ENCODE measurements at places on chromosomes 12 and 14.
A peak's percentile ranks its signal among the peaks of the same experiment; 100 is the strongest.

DNA sequence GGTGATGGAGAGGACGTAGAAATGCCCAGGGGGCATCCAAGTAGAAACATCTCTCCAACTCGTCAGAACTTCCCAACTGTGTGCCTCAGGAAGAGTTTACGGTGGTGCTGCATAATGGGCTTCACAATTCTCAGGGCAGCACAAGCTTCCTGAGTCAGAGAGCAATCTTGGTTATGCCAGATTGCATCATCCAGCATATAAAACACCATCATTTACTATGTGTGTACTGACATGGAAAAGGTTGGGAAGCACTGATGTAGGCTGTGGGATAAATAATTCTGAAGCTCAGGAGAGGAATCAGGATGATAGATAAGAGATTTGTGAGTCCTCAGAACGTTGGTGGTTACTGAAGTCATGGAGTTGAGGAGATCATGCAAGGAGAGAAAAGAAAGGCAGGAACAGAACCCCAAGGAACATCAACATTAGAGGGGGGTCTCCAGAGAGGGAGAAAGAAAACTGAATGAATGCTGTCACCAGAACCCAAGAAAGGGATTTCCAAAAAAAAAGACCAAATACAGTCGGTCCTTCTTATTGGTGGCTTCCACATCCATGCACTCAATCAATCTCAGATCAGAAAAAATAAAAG lies 4.7 kb upstream of the NCKAP5L start:
- no peak for DNase-seq

- DNase-seq: no peak
Measured at GRCh38 chr14:94074534-94074933, 6.5 kb downstream of the DDX24 start.

GRCh38 chr12:53211476-53212381 lies 4.7 kb upstream of the ITGB7 start:
- DNase-seq: no peak

DNA sequence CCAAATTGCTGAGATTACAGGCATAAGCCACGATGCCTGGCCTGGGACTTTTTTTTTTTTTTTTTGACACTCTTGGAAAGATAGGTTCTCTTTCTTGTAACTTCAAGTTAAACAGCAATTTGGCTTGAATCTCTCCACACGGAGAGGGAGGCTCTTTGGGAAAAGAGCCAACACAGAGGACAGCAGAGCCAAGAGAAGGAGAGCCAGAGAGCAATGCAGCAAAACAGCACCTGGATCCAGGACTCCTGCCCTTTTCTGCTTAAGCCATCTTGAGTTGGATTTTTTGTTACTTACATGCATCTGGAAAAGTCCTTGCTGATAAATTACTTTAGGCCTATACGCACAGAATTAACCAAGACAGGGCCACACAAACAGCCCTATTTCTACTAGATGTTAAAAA lies 176.8 kb downstream of the APAF1 start:
- DNase-seq: peak; percentile 6

DNA sequence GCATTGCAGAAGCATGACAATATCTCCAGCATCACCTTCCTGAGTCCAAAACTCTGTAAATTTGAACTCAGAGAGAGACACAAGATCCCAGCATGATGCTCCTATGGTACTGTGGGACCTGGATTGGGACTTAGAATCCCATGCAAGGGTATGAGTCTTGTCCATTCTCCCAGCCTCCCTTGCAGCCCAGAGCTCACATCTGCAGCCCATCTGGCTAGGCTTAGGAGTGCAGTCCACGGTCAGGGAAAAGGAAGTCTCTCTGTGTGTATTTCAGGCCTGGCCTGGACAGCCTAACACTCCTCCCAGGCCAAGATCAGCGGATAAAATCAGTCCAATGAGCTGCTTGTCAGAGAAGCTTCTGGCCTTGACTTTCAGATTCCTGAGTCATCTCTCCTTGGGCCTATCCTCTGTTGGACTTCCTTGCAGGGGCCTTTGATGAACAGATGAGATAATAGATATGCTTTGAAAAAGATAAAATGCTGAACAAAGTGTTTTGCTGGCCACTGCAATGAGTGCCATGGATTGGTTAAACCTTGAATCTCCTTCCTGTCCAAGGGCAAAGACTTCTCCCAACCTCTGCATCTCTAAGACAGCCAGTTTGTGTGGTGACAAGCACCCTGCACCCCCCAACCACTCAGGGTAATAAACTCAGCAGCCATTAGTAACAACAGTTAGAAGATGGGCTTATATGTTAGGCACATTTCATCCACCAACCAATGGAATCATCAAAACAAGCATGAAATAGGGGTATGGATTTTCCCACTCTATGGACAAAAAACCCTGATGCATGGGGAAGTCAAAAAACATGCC lies 412.8 kb upstream of the TBX3 start:
- no peak for DNase-seq

DNA sequence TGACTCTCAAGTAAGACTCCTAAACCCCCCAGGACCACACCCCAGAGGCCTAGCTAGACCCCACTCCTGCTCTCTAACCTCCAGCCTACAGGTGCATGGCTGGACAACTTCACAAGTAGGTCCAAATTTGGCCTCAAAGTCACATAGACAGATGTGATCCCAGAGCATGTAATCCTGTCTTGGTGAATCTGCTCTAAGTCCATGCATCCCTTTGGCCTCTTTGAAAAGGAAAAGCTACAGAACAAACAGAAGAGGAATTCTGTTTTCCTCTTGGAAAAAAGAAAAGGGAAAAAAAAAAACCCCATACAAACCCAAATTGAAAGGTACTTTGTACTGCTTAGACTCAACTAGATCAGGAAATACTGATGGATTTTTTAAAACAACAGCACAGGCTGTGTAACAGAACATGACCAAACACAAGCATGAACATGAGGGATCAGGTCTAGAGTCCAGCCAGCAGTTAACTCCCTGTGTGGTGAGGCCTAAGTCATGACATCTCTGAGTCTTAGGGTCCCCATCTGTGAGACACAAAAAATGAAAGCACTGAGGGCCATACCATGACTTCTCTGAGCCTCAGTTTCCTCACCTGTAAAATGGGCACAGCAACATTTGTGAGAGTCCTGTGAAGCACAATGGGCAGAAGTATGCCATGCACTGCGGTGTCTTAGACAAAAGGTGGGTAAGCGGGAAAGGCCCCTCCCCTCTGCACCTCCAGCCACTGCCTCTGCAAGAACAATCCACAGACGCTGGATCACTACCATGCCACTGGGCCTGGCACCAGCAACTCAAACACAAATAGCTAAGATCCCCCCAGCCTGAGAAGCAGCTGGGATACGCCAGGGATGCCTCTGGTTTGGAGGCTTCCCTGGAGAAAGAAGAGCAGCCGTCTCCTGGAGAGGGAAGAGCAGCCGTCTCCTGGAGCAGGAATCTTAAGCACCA lies 9.9 kb downstream of the PITPNM2 start:
- no peak for DNase-seq

GRCh38 chr14:93970585-93970964 lies 5.8 kb downstream of the ASB2 start:
- no peak for DNase-seq

GRCh38 chr12:2099595-2099994 lies 46.8 kb downstream of the CACNA1C start:
- DNase-seq: no peak

- DNase-seq: no peak
Measured at GRCh38 chr14:106044515-106044914, 518.1 kb downstream of the TMEM121 start.

- no peak for DNase-seq
Measured at GRCh38 chr14:68713782-68714181, 79.1 kb downstream of the ZFP36L1 start.

DNA sequence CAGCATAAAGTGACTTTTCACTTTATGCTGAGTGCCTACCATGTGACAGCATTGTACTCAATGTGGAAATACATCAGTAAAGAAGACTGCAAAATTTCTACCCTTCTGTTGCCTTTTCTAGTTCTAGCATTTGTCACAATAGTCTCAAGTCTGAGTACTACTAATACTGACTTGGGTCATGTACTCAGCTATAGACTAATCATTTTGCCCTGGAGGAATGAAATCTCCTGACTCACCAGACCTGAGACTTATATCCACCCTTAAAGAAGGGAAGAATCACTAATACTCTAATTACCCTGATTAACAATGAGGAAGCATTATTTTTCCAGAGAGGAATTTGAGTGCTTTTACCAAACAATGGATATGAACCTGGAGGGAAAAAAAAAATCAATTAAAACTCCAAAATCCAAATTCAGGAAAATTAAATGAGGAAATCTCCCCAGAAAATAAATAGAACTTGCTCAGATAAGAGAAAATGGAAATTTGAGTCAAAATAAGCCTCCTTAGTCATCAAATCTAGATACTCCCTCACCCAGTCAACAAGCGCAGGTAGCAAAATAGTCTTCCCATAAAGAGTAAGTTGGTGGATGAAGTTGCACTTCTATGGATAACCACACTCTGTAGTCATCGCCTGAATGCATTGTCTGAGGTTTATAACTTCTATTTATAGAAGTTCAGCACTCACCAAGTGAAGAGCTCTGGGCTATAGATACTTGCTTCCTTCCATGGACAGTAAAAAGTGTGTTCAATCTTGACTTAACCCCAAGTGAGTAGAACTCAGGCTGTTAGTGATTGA lies 386.6 kb downstream of the SYT1 start:
- DNase-seq: no peak

GRCh38 chr14:48384821-48385220 lies 709.4 kb upstream of the MDGA2 start:
- no peak for DNase-seq

- DNase-seq: no peak
Measured at GRCh38 chr12:89160716-89161123, 191.6 kb downstream of the DUSP6 start.

DNA sequence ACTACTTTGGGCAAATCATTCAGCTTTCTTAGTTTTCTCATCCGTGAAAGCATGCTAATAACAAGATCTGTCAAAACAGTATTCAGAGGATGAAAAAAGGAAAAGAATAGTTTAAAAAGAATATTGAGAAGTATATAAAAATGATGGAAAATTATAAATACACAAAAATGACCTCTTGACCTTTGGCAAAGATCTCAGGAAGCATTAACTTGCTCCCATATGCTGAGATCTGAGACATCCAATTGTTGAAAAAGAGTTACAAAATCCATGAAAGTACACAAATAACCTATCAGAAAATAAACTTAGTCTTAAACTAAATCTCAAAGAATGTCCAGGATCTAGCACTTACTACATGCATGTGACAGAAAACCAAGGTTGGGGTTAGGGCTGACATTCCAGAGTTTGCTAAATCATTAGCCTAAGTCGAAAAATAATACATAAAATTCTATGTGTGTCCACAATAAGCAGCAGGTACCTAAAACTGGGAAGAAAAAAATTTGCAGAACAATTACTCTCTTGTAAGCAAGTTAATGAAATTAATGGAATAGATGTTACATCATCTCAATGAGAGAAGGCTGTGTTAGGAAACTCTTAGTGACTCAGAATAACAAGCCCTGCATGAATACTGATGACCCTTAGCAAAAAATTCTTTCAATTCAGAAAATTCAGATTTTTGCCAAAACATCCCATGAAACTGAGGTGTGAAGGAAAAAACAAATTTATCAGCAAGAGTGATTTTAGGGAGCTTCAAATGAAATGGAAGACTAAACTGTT lies 3.4 kb downstream of the PAH start:
- no peak for DNase-seq

- DNase-seq: no peak
Measured at GRCh38 chr14:50344116-50344775, 32.1 kb downstream of the DMAC2L start.

- DNase-seq: no peak
Measured at GRCh38 chr12:96571101-96571862, 81.9 kb downstream of the CFAP54 start.

DNA sequence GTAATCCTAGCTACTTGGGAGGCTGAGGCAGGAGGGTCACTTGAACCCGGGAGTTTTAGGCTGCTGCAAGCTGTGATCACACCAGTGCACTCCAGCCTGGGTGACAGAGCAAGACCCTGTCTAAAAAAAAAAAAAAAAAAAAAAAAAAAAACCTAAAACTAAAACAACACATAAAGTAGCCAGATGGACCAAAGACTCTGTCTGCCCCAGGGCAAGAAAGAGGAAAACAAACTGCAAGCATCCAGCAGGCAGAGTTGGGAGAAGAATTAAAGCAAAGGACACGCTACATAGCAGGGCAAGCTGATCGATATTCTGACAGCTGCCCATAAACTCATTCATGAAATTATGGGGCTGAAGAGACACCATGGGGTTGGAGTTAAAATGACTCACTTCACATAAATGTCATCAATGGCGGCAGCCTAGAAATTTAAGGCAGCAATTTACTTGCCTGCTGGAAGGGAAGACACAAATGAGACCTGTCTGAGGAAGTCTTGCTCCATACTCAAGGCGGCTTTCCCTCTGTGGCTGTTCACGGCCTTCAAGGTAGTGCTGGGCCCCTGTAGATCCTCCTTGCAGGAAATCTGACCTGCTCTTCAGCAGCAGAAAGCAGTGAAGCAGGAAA lies 259.1 kb upstream of the FKBP4 start:
- no peak for DNase-seq

DNA sequence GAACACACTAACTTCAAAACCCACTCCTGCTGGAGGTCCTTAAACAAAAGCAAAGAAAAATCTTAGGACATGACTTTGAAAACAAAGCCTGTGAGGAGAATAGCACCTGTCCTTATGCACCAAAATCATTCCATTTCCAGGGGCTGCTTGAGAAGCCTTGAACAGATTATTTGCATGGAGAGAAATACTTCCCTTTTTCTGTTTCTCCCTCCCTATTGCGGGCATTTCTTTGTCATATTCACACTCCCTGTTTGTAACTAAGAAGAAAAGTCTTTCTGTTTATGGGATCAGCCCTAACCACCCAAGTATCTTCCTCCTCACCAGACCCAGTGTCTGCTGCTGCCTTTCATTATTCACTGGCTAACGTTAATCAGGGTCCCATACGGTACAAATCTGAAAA lies 218.8 kb downstream of the DPF3 start:
- DNase-seq: no peak

DNA sequence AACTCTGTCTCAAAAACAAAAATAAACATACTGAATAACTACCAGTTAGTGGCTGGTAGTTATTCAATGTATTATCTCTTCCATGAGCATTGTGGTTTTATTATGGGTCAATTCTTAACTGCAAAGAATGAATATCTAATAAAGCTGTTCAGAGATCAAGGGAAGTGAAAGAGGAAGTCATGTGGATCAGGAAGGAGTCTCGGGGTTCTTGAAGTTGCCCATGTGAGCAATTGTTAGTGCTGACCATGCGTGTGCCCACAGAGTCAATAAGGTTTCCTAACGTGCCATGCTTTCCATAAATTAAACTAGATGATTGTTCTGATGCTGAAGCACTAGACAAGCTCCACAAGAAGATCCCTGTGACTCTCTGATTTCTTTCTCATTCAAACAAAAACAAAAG lies 136.5 kb upstream of the CPSF6 start:
- DNase-seq: no peak

DNA sequence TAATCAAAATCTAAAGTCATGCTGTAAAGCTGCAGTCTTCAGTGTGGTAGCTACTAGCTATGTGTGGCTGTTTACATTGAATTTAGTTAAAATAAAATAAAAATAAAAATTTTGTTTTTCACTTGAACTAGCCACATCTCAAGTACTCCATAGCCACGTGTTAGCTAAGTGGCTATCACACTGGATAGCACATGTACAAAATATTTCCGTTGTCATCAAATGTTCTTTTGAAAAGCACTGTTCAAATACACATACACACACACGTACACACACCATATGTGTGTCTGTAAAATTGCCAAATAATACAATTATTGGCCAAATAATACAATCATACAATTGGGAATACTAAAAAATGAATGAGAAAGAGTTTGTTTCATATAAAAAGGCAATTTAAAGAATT lies 778.2 kb upstream of the FLRT2 start:
- DNase-seq: no peak
